ENCODE measurements at places on chromosomes 4 and X. TPM values are rescaled to one million over a fixed set of nuclear protein-coding genes. Genes with fewer than 3 reads are reported as not detected.
A peak's percentile ranks its signal among the peaks of the same experiment; 100 is the strongest.

TEX11 gene
- total RNA-seq: not detected

NMU gene
- total RNA-seq: not detected

KLHL4 gene
- not detected for total RNA-seq

PCDH7 gene
- total RNA-seq: not detected

FAM114A1 gene
- total RNA-seq: 0.23 TPM

GCNA gene
- 3.3 TPM for total RNA-seq

GRCh38 chr4:1012034-1012739, 761 bp downstream of the FGFRL1 start:
- H3K27me3 ChIP-seq: peaks cover 18% of the 10 kb centered on the region
- H3K36me3 ChIP-seq: peaks cover 6% of the 10 kb centered on the region
- H3K4me1 ChIP-seq: peaks cover 13% of the 10 kb centered on the region
- peak overlapping the region; percentile 52 for H3K4me3 ChIP-seq
- peak; percentile 75 for DNase-seq

GRCh38 chrX:3666975-3667374, 46.5 kb downstream of the PRKX start:
- H3K27me3 ChIP-seq: no peaks in the 10 kb centered on the region
- peaks cover 11% of the 10 kb centered on the region for H3K4me1 ChIP-seq
- no peak overlapping the region for H3K4me3 ChIP-seq
- H3K27ac ChIP-seq: no peak overlapping the region
- H3K36me3 ChIP-seq: peaks cover 28% of the 10 kb centered on the region

GRCh38 chr4:89939994-89940393, 45.3 kb downstream of the MMRN1 start:
- no peak overlapping the region for H3K27ac ChIP-seq
- no peaks in the 10 kb centered on the region for H3K36me3 ChIP-seq
- H3K4me3 ChIP-seq: no peak overlapping the region
- H3K27me3 ChIP-seq: peaks cover 4% of the 10 kb centered on the region

DNA sequence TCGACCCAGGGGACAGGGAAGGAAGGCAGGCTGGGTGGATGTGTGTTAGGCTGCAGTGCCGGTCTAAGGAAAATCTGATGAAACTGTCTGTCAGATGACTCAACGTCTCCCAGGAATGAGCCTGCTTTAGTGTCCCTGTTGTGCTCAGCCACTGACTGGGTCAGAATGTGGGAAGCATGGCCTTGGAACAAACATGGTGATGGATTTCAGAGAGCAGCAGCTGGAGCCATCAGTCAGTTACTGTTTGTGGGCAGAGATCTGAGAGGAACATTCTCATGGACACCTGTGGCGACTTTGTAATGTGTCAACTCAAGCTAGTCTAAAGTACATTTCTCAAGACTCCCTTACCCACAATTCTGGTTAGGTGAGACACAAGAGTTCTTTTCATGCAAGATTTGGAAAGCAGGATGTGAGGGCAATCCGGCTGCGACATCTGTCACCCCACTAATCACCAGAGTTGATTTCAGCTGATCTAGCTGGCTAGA, 63.2 kb downstream of the ANAPC10 start:
- no peak for DNase-seq
- H3K4me3 ChIP-seq: no peak overlapping the region
- H3K4me1 ChIP-seq: peaks cover 11% of the 10 kb centered on the region
- no peaks in the 10 kb centered on the region for H3K27me3 ChIP-seq
- H3K27ac ChIP-seq: no peak overlapping the region

DNA sequence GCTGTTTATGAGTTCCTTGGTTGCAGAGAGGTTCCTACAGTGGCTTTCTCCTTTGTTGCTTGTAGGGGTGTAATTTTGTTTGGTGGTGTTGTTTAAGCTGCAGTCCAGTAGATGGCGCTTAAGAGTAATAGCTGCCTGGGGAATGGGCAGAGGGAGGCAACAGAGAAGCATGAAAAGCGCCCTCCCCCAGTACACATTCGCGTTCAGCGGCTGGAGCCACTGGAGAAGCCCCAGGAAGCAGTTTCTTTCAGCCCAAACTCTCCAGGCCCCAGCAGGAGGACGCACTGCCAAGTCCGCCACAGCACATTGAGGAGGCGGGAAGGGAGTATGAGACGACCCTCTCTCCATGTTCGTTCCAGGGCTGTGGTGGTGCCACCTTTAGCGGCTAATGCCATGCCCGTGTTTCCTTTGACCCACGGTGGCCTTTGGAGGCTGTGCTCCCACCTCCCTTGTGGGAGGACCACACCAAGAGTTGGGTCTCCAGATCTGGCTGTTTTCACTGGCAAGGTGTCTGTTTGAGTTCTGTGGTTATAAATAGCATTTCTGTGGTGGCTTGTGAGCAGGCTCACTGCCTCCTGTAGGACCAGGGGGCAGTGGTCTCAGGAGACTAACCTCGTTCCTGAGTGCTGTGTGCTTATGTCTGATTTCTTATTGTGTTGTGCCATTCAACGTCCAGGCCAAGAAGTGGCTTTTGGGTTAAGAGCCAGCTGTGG, 252.3 kb downstream of the ARHGAP10 start:
- H3K27ac ChIP-seq: no peak overlapping the region
- H3K36me3 ChIP-seq: no peaks in the 10 kb centered on the region

- DNase-seq: no peak
- H3K27ac ChIP-seq: no peak overlapping the region
- no peaks in the 10 kb centered on the region for H3K27me3 ChIP-seq
- H3K4me1 ChIP-seq: no peaks in the 10 kb centered on the region
- H3K36me3 ChIP-seq: no peaks in the 10 kb centered on the region
Observed at GRCh38 chr4:67883458-67883857, 344 bp downstream of the TMPRSS11D start.

- H3K27me3 ChIP-seq: no peaks in the 10 kb centered on the region
- no peak for DNase-seq
- no peak overlapping the region for H3K4me3 ChIP-seq
- no peaks in the 10 kb centered on the region for H3K36me3 ChIP-seq
- H3K4me1 ChIP-seq: no peaks in the 10 kb centered on the region
Observed at GRCh38 chr4:128670513-128670912, 139.0 kb upstream of the JADE1 start.

DNA sequence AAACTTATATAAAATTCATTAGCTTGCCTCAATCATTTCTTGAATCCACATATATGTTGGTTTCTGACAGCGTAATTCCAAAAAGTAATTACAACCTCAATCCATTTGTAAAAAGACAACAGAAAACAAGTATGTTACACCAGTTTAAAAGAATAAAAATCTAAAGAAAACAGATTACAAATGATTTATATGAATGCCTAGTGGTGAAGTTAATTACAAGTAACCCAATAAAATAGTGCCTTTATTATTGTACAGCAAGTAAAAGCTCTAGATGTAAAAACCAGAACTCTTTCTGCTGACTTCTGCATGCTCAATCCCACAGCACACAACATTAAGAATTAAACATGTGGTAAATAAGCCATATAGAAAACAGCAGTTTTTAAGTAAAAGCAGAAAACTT, 197.8 kb downstream of the MAB21L2 start:
- H3K27ac ChIP-seq: no peak overlapping the region
- H3K36me3 ChIP-seq: no peaks in the 10 kb centered on the region
- no peaks in the 10 kb centered on the region for H3K4me1 ChIP-seq
- no peak overlapping the region for H3K4me3 ChIP-seq
- H3K27me3 ChIP-seq: no peaks in the 10 kb centered on the region

GRCh38 chr4:141027421-141027820, 105.8 kb downstream of the RNF150 start:
- no peak overlapping the region for H3K4me3 ChIP-seq
- no peaks in the 10 kb centered on the region for H3K36me3 ChIP-seq
- no peak overlapping the region for H3K27ac ChIP-seq
- peak; percentile 20 for DNase-seq
- no peaks in the 10 kb centered on the region for H3K4me1 ChIP-seq

- no peaks in the 10 kb centered on the region for H3K36me3 ChIP-seq
- no peak overlapping the region for H3K4me3 ChIP-seq
- DNase-seq: no peak
- no peaks in the 10 kb centered on the region for H3K27me3 ChIP-seq
- H3K27ac ChIP-seq: no peak overlapping the region
Observed at GRCh38 chrX:18691431-18691830, 16.0 kb upstream of the PPEF1 start.

GRCh38 chrX:47863187-47863586, 26.5 kb downstream of the ZNF81 start:
- peaks cover 4% of the 10 kb centered on the region for H3K4me1 ChIP-seq
- H3K4me3 ChIP-seq: no peak overlapping the region
- H3K27ac ChIP-seq: no peak overlapping the region
- no peak for DNase-seq

DNA sequence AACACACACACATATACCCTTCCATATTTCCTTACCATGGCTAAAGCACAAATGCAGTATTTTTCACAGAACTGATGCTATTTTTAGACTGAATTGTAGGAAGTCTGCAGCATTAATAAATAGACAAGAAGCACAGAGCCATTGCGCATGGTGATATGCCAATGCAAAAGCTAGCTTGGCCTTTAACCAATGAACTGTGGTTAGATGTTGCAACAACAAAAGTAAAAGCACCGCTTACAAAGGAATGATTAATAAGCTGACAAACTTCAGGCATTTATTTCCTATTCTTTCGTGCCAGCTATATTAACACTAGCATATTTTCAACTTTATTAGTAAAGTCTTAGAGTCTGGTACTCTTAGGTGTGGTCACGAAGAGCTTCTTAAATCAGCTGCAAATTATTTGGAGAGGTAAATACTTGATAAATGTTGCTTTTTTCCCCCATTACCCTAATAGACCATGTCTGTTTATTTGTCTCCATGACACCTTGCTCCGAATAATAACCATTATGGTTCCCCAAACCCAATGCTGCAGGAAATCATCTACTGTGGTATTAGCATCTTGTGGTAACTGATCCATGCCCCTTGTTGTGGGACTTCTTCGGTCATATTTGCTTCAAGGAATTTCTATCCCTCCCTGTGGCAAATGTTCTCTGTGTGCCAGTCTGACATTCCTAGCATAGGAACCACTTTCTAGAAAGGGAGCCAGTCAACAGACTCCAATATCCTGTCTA, 306.1 kb upstream of the TAPT1 start:
- H3K27ac ChIP-seq: no peak overlapping the region
- no peak for DNase-seq
- no peaks in the 10 kb centered on the region for H3K36me3 ChIP-seq
- no peaks in the 10 kb centered on the region for H3K4me1 ChIP-seq
- H3K27me3 ChIP-seq: no peaks in the 10 kb centered on the region
- H3K4me3 ChIP-seq: no peak overlapping the region

- no peak for DNase-seq
- no peak overlapping the region for H3K27ac ChIP-seq
- H3K36me3 ChIP-seq: no peaks in the 10 kb centered on the region
- H3K27me3 ChIP-seq: no peaks in the 10 kb centered on the region
- no peaks in the 10 kb centered on the region for H3K4me1 ChIP-seq
Observed at GRCh38 chr4:58679886-58680285, 1569.7 kb upstream of the IGFBP7 start.

- peaks cover 25% of the 10 kb centered on the region for H3K4me1 ChIP-seq
- peaks cover 35% of the 10 kb centered on the region for H3K36me3 ChIP-seq
- H3K4me3 ChIP-seq: peak overlapping the region; percentile 56
- no peaks in the 10 kb centered on the region for H3K27me3 ChIP-seq
Observed at GRCh38 chr4:121408-122084, 2.8 kb upstream of the ZNF718 start.

GRCh38 chrX:119760026-119760877, 1.9 kb downstream of the SOWAHD start:
- no peaks in the 10 kb centered on the region for H3K36me3 ChIP-seq
- no peak for DNase-seq
- H3K27me3 ChIP-seq: no peaks in the 10 kb centered on the region
- H3K4me3 ChIP-seq: peak overlapping the region; percentile 21
- H3K27ac ChIP-seq: no peak overlapping the region

- H3K27ac ChIP-seq: peak overlapping the region; percentile 94
- H3K36me3 ChIP-seq: peaks cover 21% of the 10 kb centered on the region
- DNase-seq: peak; percentile 83
- no peaks in the 10 kb centered on the region for H3K27me3 ChIP-seq
- H3K4me1 ChIP-seq: peaks cover 21% of the 10 kb centered on the region
Observed at GRCh38 chr4:128286474-128287058, 1.0 kb downstream of the PGRMC2 start.

GRCh38 chr4:51918251-51918650, 75.3 kb downstream of the DCUN1D4 start:
- DNase-seq: no peak
- no peak overlapping the region for H3K4me3 ChIP-seq
- no peak overlapping the region for H3K27ac ChIP-seq
- no peaks in the 10 kb centered on the region for H3K4me1 ChIP-seq

DNA sequence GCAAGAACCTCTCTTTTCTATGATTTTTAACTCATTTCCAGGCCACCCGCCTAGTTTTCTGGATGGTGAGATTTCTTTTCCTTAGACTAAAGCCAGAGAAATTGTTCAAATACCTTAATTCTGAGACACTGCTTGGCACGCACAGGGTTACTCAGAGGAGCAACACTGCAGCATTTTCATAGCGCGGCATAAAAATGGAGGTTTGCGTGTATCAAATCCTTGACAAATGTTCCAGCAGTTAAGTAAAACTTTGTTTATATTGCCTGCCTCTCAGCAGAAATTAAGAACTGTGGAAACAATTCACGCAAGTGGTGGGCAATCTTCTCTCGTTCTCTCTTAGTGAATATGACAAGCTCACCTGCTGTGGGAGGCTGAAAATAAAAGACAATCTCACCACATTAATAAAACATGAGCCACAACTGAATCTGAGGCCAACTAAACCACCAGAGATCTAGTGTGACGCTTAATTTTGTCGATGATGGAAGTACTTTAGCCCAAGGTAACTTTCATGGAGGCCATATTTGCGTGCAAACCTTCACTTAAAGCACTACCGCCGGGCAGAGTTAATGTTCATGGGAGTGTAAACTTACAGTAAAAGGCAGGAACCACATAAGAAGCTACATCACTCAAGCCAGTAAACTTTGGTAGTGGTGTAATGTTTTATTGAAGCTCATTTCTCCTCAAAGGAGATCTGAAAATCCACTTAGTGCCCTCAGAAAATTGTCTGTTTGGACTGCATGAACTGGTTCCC, 894.8 kb upstream of the EPHA5 start:
- H3K36me3 ChIP-seq: no peaks in the 10 kb centered on the region
- H3K4me3 ChIP-seq: no peak overlapping the region
- no peak for DNase-seq
- no peaks in the 10 kb centered on the region for H3K27me3 ChIP-seq
- no peak overlapping the region for H3K27ac ChIP-seq

DNA sequence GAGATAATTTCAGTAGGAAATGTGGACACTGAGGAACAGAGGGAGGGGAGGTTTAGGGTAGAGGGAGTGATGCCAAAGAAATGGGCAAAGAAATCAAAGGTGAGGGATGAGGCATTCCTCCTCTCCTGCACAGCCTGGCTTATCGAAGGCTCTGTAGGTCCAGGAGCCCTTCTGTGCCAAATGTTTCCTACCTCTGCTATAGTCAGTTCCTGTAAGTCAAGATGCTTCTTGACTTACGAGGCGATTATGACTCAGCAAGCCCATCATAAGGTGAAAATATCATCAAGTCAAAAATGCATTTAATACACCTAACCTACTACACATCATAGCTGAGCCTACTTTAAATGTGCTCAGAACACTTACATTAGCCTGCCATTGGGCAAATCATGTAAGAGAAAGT, 60.0 kb upstream of the ARHGAP24 start:
- H3K4me1 ChIP-seq: no peaks in the 10 kb centered on the region
- H3K36me3 ChIP-seq: no peaks in the 10 kb centered on the region
- H3K27me3 ChIP-seq: no peaks in the 10 kb centered on the region
- no peak overlapping the region for H3K4me3 ChIP-seq
- H3K27ac ChIP-seq: no peak overlapping the region
- no peak for DNase-seq

GRCh38 chr4:2348786-2349185, 69.7 kb downstream of the ZFYVE28 start:
- H3K27me3 ChIP-seq: no peaks in the 10 kb centered on the region
- no peak for DNase-seq
- H3K4me1 ChIP-seq: no peaks in the 10 kb centered on the region
- no peak overlapping the region for H3K27ac ChIP-seq

- H3K27ac ChIP-seq: no peak overlapping the region
- H3K4me1 ChIP-seq: no peaks in the 10 kb centered on the region
- no peaks in the 10 kb centered on the region for H3K36me3 ChIP-seq
- DNase-seq: no peak
Observed at GRCh38 chr4:185885075-185885474, 73.1 kb upstream of the SORBS2 start.
